ENCODE measurements at places on chromosomes 5 and 9.

DNA sequence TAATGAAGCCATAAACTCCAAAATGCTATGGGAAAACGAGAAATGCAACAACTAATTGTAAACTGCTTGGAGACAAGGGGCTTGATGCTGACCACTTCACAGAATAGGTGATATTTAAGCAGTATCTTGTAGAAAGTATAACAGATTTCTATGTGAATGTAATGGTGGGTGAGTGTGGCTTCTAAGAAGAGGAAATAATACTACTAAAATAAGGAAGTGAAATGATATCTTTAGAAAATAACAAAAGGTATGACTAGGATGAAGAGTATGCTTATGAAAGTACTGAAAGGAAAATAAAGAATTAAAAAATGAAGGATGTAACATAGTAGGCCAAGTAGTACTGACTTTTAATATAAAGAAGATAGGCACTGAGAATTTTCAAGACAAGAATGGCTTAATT, 94.2 kb downstream of the AGTPBP1 start:
- no peak for DNase-seq

GRCh38 chr5:143695941-143696340, 116.0 kb upstream of the HMHB1 start:
- DNase-seq = no peak

DNA sequence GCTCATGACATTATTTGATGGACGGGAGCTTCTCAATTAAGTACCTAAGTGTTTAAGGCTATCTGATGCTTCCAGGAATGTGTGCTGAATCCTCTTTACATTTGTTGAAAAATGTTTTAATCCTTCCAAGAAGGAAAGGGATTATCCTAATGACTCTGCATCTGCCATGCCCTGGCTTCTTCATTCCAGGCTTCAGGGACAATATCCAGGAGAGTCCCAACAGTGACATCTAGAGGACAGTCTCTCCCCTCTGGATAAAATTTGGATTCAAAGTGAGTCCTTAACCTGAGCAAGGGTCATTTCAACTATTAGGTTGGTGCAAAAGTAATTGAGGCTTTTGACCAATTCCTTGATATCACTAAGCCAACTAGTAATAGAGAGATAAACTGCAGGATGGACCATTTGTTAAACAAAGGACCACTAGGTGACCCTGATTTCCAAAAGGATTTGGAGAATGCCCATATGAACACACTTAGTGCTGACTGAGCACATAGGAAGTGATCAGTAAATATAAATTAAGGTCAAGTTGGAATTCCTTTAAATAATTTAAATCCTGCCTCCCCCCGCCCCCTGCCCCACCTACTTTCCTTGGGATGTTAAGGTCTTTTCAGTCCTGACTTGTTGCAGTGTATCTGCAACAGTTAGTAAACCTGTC, 19.1 kb downstream of the TNFSF8 start:
- peak; percentile 51 for DNase-seq

- no peak for DNase-seq
These were observed at the start of gene MZB1 for GRCh38 chr5:139389701-139390638. Gene MZB1, minus strand, starts transcription at chr5:139389913. Its CDS starts 57 bp downstream, at chr5:139389856.

- no peak for DNase-seq
These were observed 139.0 kb downstream of the FOCAD start for GRCh38 chr9:20823051-20823450.

All from neuronal stem cell (in vitro differentiated cells).